ENCODE measurements at places on chromosomes 13 and 19. TPM values are rescaled to one million over a fixed set of nuclear protein-coding genes. Genes with fewer than 3 reads are reported as not detected.

Gene IRS2
- 10.1 TPM for total RNA-seq

DNA sequence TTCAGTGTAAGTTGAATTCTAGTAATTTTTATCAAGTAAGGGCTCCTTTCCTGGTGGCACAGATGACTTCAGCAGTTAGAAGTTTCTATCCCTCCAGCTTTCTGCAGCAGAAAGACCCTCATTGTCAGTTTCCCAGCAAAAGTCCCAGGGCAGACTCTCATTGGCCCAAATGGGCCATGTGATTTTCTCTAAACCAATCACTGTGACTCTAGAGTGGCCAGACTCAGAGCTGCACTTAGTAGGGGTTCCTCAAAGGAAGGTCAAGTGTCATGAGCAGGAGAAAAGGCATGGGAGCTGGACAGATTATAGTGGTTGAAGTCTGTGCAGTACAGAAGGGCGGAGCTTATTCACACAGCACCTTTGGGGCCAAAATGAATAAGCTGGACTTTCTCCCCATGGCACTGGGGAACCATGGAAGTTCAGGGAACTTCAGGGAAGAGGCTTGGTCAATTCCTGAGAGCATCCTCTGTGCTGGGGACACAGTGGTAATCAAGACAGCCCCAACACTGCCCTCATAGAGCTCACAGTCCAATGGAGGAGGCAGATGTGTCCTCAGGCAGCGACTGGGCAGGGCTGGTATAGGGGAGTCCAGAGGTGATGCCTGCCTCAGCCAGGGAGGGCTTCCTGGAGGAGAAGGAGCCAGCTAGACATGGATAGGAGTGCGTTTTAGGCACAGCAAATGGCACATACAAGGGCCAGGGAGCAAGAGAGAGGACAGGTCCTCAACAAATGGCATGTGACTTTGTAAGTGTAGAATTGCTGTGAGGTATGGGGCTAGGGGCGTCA is 18.3 kb downstream of the CKM start:
- no peaks in the 10 kb centered on the region for H3K27me3 ChIP-seq
- peaks cover 17% of the 10 kb centered on the region for H3K36me3 ChIP-seq
- H3K4me3 ChIP-seq = no peak overlapping the region
- no peak for DNase-seq
- H3K27ac ChIP-seq = no peak overlapping the region
- H3K4me1 ChIP-seq = no peaks in the 10 kb centered on the region

DNA sequence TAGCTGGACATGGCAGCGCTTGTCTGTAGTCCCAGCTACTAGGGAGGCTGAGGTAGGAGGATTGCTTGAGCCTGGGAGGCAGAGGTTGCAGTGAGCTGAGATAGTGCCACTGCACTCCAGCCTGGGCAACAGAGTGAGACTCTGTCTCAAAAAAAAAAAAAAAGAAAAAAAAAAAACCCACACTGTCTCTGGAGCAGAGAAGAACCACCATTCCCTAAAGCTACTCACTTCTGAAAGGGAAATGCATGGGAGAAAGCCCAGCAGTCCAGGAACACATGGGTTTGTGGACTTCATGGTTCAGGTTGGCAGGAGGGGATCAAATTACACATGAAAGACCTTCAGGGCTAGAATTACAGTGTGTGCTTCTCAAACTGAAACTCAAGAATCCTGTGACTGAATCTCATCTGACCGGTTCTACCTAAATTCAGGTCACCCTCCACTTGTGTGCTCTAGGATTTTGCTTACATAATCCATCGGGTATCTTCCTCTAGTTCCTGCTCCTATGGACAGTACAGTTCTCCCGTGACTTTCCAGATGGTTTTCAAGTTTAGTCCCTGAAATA is 30.2 kb upstream of the CPB2 start:
- no peak overlapping the region for H3K27ac ChIP-seq
- peaks cover 4% of the 10 kb centered on the region for H3K4me1 ChIP-seq
- no peaks in the 10 kb centered on the region for H3K36me3 ChIP-seq
- DNase-seq = peak; percentile 48
- no peaks in the 10 kb centered on the region for H3K27me3 ChIP-seq

Gene SBK2
- total RNA-seq = 2.5 TPM

Gene MEDAG
- total RNA-seq = 0.88 TPM
